ENCODE measurements at places on chromosomes 12 and 14. TPM values are rescaled to one million over a fixed set of nuclear protein-coding genes. Genes with fewer than 3 reads are reported as not detected.

- no peak for DNase-seq
Measured at GRCh38 chr14:79437951-79438350, 773.4 kb downstream of the DIO2 start.

Gene TPPP2
- not detected for polyA plus RNA-seq

Gene EIF2B2
- polyA plus RNA-seq = 78.3 TPM

GRCh38 chr14:32572867-32573150 lies 243.7 kb downstream of the AKAP6 start:
- no peak for DNase-seq

DNA sequence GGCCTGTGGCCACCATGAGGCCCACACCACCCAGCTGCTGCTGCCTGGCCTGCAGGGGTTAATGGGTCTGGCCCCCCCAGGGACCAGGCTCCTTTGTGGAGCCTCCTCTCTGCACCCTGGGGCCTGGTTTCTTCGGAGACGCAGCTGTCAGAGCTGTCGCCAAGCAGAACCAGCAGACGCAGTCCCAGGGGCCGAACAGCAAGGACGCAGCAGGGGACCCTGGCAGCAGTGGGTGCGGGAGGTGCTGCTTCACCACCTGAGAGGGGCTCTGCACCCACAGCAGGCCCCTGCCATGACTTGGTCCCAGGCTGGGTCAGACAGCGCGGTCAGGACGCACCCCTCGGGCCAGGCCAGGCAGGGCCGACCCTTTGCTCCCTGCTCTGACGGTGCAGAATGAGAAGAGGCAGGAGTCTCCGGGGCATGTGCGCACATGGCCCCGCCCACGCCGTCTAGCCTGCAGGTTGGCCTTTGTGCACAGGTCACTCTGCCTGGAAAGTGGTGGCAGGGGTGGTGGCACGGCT lies 30.5 kb downstream of the JAG2 start:
- DNase-seq = no peak

DNA sequence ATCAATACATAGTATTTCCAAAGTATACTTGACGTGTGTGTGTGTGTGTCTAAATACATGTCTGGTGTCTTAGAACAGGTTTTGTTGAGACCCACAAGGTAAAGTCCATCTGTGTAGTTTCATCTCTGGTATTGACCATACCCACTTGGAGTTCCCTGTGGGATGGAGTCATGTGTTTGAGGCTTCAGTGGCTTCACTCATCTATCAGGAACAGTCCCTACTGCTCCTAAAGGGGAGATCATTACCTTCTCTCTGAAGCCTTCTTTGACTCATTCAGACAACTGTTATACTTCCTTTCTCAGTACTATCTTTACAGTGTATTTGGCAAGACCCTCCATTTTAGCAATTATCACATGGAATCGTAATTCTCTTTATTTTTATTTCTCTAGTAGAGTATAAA lies 14.2 kb downstream of the RAB21 start:
- DNase-seq = no peak

DNA sequence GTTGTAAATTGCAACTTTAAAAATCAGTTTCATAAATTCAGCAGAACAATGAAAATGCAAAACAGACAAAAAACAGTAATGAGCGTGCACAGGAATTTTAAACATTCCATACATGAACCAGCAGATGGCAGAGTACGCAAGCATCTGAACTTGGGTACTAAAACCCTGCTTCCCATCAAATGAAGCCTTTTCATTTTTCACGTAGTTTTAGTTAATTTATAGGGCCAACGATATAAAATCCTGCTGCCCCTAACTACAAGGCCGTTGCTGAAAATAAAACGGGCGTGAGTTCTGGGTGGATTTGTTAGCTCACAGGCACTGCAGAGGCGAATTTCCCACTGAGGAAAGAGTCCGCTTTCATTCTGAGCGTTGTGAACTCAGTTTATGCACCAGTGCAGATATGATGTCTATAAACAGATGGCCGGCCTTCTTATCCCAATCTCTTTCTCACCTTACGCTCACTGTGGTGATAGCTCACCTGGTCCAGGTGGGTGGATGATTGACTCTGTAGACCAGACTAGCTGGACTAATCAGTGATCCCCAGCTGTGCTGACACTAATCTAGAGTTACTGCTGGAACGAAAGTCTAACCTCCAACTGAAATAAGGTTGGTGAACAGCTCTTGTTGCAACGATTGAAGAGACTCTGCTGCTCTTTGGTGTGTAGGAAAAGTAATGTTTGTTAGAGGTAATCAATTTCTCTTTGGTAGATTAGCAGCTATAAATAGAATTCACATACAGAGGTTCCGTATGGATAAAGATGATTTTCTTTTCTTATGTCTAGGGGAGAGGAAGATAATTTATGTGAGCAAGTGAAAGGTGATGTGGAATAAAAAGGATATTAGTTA lies 89.2 kb downstream of the PDZRN4 start:
- peak; percentile 6 for DNase-seq

Gene PMCH
- not detected for polyA plus RNA-seq

Gene KRT3
- not detected for polyA plus RNA-seq

GRCh38 chr12:46569826-46570439 lies 197.4 kb upstream of the SLC38A2 start:
- DNase-seq = no peak

DNA sequence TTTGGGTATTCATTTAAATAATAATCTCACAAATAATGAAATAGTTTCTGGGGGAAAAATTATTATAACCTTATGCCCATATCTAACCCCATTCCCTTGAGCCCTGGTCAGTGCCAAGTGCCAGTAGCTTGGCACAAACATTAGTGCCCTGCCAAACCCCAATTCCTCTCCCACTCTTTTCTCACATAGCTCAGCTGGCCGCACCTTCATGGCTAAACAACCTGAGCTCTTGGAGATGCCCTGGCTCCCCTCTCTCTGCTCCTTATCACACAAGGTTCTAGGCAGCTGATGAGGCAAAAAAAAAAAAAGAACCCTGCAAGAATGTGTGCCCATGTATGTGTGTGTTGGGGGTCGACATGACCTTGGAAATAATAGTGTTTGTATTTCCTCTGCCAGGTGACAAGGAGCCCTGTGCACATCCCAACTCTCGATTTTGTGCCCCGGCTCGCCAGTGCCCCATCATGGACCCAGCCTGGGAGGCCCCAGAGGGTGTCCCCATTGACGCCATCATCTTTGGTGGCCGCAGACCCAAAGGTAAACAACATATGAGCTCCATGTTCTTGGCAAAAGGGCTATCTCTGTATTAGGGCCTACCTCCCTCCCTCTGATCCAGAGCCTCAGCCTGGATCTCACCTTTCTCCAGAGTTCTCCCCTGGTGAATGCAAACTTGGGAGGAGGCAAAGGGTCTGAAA lies 8.4 kb downstream of the PCK2 start:
- no peak for DNase-seq
